ENCODE measurements at places on chromosomes 5 and 9. TPM values are rescaled to one million over a fixed set of nuclear protein-coding genes. Genes with fewer than 3 reads are reported as not detected.

The OR1J2 gene
- total RNA-seq = not detected

The SMIM33 gene
- total RNA-seq = not detected

The SIT1 gene
- total RNA-seq = not detected

The TSSK1B gene
- total RNA-seq = not detected

The TAF1L gene
- not detected for total RNA-seq

The PTGDS gene
- not detected for total RNA-seq

The ERBIN gene
- 74.0 TPM for total RNA-seq

The CMYA5 gene
- 2.8 TPM for total RNA-seq

The ANKRD20A1 gene
- total RNA-seq = 0.17 TPM

The TSLP gene
- total RNA-seq = 0.07 TPM

The PLPP7 gene
- total RNA-seq = 2.2 TPM

The CNTNAP3B gene
- total RNA-seq = 10.3 TPM

The OMD gene
- not detected for total RNA-seq

The PCSK5 gene
- 23.2 TPM for total RNA-seq

The RNF183 gene
- total RNA-seq = not detected

The CCT5 gene
- 610 TPM for total RNA-seq

The PDGFRB gene
- 2.2 TPM for total RNA-seq

The TEK gene
- not detected for total RNA-seq

The SLC34A3 gene
- total RNA-seq = 0.07 TPM

The IL31RA gene
- total RNA-seq = 2.5 TPM

The THBS4 gene
- total RNA-seq = 0.29 TPM

The MIGA2 gene
- total RNA-seq = 18.0 TPM

The GPR150 gene
- not detected for total RNA-seq

The TRIM7 gene
- 2.7 TPM for total RNA-seq

The SLC25A48 gene
- not detected for total RNA-seq

The MCC gene
- total RNA-seq = 4.3 TPM

The OXCT1 gene
- total RNA-seq = 29.2 TPM

The PIP5K1B gene
- total RNA-seq = not detected

The BTNL9 gene
- 0.22 TPM for total RNA-seq

The SLC36A3 gene
- not detected for total RNA-seq

The PRUNE2 gene
- total RNA-seq = 0.63 TPM

The MUSK gene
- not detected for total RNA-seq

The TMEM215 gene
- total RNA-seq = not detected

The COL5A1 gene
- 16.0 TPM for total RNA-seq

The ATP10B gene
- 0.06 TPM for total RNA-seq

The GARIN3 gene
- not detected for total RNA-seq

The ZBTB6 gene
- 9.3 TPM for total RNA-seq

The EIF4E1B gene
- not detected for total RNA-seq

The PRR7 gene
- total RNA-seq = 30.9 TPM

The TRIM52 gene
- total RNA-seq = 3.5 TPM

The MSX2 gene
- total RNA-seq = 3.7 TPM

The GABBR2 gene
- total RNA-seq = 0.75 TPM

The PFN3 gene
- not detected for total RNA-seq
